ENCODE measurements at places on chromosomes 3 and 15.
A peak's percentile ranks its signal among the peaks of the same experiment; 100 is the strongest.

GRCh38 chr3:45664578-45664977, 24.6 kb upstream of the SACM1L start:
- DNase-seq: peak; percentile 42

- no peak for DNase-seq
Observed at GRCh38 chr15:25767356-25768151, 95.6 kb downstream of the ATP10A start.

- DNase-seq: no peak
Observed at GRCh38 chr15:82039871-82040270, 5.9 kb downstream of the MEX3B start.

GRCh38 chr15:68679961-68680371, 101.2 kb downstream of the CORO2B start:
- no peak for DNase-seq

DNA sequence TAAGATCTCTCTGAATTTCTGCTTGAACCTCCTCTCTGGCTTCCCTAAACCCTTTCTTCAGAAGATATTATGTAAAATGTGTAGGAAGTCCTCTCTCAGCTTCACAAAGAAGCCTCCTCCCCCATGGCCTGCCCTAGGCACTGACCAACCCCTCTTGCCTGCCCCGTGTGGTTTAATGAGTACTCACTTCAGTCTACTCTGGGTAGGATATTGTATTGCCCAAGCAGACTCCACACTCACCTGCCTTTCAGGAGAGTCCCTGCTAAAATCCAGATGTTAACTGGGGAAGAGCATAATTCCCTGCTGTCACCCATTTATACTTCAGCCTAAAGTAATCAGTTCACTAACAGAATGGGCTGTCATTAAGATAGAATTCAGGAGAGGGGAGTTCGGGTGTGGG, 2.6 kb upstream of the AGBL1 start:
- DNase-seq: no peak

GRCh38 chr3:161314836-161315395, 56.4 kb downstream of the SPTSSB start:
- no peak for DNase-seq

DNA sequence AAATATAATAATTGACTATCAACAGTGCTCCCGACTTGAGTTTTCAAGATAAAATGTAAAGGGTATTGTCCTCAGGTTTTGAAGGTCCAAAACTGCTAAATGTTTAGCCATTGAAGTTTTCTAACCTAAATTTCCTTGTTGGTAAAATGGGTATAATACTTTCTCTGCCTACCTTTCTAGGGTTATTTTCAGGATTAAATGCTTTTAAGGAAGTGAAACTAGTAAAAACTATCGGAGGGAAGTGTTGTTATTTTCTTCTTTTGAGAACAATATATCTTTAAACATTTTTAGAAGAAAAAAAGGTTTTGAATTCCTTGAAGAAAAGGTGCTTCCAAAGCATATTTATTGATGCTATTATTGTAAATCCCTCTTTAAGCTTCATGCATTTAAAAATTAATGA, 67.3 kb downstream of the FILIP1L start:
- no peak for DNase-seq

- no peak for DNase-seq
Observed at GRCh38 chr15:27806396-27806795, 292.7 kb downstream of the OCA2 start.

DNA sequence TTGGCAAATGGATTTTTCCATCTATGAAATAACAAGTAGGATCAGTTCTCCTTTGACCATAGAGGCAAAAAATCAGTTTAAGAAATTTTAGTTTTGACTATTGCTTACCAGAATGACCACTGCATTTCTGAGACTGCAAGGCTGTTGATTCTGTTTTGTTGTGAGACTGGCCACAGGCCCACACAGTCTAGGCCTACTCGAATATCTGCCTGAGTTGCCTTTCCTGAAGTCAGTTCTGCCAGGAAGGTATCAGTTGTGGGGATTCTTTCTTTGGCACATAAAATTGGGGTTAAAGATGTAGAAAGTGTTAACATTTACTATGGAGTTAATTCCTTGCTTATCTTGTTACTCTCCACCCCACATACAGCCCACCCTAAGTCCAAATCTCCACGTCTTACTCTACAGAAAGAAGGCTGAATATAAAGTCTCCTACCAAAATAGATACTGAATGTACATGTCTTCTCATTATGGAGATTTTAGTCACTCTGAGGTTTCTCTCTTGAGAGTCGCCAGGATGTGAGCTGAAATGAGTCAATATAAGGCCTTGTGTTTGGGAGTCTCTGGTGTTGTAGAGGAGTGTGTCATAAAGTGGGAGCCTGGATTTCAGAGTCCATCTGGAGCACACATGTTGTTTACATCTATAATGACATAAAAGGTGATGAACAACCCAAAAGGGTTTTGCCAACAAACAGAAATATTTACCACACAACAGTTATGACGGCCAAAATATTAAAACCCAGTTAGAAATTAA, 45.0 kb upstream of the WWTR1 start:
- no peak for DNase-seq

GRCh38 chr15:60576515-60576914, 97.6 kb upstream of the ICE2 start:
- no peak for DNase-seq

GRCh38 chr3:177468816-177469215, 271.5 kb upstream of the TBL1XR1 start:
- no peak for DNase-seq

GRCh38 chr3:39142067-39142466, 11.3 kb downstream of the CSRNP1 start:
- no peak for DNase-seq

GRCh38 chr3:171193693-171194092, 167.2 kb upstream of the SLC2A2 start:
- no peak for DNase-seq

DNA sequence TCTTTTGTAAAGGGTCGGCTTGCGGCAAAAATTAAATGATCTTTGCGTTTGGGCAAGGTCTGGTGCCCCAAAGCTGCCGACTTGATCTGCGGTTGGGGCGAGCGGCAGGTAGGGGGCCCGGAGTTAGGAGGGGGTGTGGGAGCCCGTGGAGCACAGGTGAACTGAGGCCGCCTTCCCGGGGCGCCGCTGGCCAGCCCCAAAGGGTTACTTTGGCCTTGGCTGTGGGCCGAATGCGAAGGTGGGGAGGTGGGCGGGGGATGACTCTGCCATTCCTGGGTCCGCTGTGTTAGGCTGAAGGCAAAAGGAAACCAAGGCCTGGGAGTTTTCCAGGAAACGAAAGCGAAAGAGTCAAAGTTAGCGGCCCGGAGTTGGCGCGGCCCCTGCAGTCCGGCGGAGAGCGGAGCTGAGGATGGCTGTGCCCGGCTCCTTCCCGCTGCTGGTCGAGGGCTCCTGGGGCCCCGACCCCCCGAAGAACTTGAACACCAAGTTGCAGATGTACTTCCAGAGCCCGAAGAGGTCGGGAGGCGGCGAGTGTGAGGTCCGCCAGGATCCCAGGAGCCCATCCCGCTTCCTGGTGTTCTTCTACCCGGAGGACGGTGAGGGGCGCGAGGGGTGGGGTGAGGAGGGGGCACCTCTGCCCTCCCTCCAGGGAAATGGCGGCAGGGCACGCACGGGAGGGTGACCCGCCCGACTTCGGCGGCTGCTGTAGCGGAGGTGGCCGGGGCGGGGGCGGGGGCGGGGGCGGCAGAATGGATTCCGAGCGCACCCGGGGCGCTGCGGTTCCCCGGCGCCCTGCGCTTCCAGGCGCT, at the start of gene PARP14:
Gene PARP14 (plus strand): TSS at position 365 of the 809 bp plus-strand sequence. CDS start 45 bp downstream, at position 410.
- peak; percentile 33 for DNase-seq

DNA sequence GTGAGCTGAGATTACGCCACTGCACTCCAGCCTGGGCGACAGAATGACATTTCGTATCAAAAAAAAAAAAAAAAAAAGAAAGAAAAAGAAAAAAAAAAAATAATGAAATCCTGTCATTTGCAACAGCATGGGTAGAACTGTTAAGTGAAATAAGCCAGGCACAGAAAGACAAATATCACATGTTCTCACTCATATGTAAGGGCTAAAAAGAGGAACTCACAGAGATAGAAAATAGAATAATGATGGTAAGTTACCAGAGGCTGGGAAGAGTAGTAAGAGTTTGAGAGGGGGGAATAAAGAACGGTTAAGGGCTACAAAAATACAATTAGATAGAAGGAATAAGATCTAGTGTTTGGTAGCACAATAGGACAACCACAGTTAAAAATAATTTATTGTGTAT, 19.7 kb downstream of the DENND6A start:
- no peak for DNase-seq

DNA sequence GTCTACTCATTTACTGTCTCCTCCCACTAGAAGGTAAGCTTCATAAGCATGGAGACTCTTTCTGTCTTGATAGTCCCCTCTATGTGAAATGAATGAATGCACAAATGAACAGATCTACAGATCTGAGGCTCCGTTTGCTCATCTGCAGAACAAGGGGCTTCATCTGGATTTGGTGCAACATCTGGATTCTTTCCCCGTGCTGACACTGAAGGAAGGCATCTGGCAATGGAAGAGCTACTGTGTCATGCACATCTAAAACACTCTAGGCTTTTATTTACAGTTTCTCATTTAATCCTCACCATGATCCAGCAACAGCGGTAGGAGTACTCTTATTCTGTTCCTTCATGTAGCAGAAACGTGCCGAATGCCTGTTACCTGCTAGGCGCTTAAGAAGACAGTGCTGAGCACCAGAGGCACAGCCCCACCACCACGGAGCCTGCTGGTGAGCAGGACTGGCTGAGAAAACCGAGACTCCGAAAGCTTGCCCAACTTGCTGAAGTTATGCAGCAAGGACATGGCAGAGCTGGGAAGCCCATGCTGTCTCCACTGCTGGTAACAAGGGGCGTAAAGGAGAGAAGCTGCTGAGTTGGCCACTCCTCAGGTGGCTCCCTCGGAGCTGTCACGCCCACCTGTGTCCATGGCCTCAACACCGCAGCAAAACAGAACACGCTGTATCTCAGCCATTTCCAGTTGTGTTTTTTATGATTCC, 31.1 kb downstream of the LSM3 start:
- DNase-seq: no peak

- no peak for DNase-seq
Observed at GRCh38 chr15:90459368-90459767, 70.4 kb upstream of the CRTC3 start.

- no peak for DNase-seq
Observed at GRCh38 chr3:174268586-174268985, 590.5 kb upstream of the NAALADL2 start.

GRCh38 chr15:75920079-75920478, 16.4 kb downstream of the FBXO22 start:
- no peak for DNase-seq

- DNase-seq: no peak
Observed at GRCh38 chr3:152100491-152101132, 168.1 kb upstream of the MBNL1 start.

- no peak for DNase-seq
Observed at GRCh38 chr3:100759950-100760349, 50.7 kb downstream of the TFG start.

DNA sequence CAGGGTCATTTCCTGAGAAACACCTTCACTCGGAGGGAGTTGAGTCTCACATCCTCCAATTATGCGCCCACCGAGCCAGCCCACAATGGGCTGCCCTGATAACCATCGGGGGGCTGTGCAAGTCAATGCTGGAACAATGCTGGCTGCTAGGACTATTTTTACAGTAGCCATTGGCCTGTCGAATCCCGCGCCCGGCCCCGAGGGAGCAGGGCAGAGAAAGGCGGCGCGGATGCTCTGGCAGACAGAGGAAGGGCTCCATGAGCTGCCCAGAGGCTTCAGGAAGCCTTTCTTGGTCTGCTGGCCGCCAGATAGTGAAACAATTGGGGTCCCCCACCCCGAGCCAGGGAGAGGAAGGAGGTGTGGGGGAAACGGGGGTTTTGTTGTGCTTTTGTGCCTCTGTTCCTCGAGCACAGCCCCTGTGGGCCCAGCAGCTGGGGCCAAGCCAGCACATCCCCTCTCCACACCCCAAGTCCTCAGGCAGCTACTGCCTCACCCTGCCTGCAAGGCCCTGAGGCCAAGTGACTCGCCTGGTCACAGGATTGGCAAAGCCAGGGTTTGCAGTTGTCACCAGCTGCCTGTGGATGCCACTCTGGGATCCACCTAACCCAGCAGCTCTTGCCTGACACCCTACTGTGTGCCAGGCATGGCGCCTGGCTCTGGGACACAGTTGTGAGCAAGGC, 39.0 kb downstream of the SLC6A6 start:
- DNase-seq: no peak

DNA sequence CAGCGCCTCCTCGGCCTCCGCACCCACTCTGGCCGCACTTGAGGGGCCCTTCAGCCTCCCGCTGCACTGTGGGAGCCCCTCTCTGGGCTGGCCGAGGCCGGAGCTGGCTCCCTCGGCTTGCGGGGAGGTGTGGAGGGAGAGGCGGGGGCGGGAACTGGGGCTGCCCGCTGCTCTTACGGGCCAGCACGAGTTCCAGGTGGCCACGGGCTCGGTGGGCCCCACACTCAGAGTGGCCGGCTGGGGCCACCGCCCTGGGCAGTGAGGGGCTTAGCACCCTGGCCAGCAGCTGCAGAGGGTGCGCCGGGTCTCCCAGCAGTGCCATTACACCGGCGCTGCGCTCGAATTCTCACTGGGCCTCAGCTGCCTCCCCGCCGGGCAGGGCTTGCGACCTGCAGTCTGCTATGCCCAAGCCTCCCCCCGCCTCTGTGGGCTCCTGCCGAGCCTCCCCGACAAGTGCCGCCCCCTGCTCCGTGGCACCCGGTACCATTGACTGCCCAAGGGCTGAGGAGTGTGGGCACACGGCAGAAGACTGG, 167.1 kb upstream of the PLSCR5 start:
- DNase-seq: no peak

GRCh38 chr15:80509800-80510199, 105.6 kb downstream of the ARNT2 start:
- DNase-seq: no peak

GRCh38 chr15:94470492-94470891, 239.1 kb downstream of the MCTP2 start:
- no peak for DNase-seq

GRCh38 chr15:84747416-84748273, 747 bp upstream of the ZNF592 start:
- DNase-seq: no peak

DNA sequence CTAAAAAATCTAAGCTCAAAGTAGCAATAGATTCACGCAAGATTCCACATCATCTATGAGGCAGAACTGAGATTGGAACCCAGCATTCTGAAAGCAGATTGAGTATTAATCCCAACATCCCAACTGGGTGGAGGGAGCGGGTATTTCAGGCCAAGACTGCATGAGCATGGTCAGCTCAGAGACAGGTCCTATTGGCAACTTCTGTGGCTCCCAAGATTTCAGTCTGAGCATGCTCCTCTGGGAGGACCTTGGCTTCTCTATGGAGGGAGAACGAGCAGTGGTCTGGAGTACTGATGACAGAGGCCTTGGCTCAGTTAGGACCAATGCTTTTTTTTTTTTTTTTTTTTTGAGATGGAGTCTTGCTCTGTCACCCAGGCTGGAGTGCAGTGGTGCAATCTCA, 4.0 kb upstream of the ITGA11 start:
- DNase-seq: no peak

- no peak for DNase-seq
Observed at GRCh38 chr15:69016021-69016595, 1.6 kb downstream of the NOX5 start.
